ENCODE measurements at places on chromosomes 4 and X.

DNA sequence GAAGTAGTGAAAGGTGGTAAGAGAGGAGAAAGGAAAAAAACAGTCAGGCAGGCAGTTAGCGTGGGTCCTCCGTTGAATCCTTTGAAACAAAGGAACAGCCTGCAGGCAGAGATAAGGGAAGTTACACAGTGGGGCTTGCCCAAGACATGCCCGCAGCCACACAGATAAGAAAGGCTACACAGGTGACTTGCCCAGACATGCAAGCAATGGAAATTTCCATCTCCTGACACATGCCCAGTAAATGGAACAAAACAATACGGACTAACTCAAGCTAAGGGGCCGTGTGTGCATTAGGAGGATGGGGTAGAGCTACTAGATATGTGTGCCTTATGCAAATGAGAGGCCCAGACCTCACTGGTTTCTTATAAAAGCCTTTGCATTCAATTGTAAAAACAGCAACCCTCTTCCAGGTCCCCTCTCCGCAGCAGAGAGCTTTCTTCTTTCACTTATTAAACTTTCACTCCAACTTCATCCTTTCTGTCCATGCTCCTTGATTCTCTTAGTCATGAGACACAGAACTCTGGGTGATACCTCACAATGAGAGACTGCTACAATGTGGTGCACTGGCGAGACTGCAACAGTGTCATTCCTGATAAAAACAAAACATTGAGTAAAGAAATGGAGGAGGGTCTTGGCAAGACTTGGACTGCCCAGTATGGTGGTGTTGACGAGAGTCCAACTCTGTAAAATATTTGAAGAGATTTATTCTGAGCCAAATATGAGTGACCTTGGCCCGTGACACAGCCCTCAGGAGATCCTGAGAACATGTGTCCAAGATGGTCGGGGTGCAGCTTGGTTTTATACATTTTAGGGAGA, 997.4 kb upstream of the PRKX start:
- DNase-seq: no peak

DNA sequence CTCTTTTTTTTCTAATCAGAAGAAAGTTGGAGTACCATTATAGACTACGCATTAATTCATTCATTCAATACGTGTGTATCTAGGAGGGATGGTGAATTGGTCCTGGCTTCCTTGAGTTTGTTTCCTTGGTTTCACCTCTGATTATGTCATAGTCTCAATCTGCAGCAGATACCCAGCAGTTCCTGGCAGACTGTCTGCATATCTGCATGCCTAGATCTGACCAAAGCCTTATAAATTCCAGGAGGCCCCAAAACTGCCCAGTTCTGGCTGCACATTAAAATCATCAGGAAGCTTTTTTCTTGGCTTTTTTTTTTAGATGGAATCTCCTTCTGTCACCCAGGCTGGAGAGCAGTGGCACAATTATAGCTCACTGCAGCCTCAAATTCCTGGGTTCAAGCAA, 27.2 kb upstream of the SLC34A2 start:
- DNase-seq: no peak

DNA sequence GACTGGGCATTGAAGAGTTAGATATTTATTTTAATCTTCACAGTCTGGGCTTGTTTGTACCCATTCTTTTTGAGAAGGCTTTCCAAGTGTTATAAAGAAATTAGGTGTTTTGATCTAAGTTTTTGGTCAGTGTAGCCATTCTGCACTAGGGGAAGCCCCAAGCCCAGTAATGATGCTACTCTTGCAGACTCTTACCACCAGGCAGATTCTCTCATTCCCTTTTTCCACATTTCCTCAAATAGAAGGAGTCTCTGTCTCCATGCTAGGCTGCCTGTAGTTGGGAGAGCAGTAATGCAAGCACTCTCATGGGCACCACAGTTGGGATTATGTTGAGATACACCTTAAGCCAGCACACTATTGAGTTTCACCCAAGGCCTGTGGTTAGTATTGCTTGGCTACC, 21.5 kb downstream of the CDX4 start:
- no peak for DNase-seq

DNA sequence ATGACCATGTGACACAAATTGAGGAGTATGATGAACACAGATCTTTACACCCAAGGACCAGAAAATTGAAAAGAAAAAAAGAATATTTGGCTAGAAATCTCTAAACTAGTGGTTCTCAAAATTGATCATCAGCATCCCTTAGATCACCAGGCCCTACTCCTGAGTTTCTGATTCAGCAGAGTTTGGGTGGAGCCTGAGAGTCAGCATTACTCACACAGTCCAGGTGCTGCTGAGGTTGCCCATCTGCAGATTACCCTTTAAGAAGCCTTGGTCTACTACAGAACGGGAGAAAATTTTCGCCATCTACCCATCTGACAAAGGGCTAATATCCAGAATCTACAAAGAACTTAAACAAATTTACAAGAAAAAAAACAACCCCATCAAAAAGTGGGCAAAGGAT, 182.8 kb downstream of the MOSPD2 start:
- no peak for DNase-seq

DNA sequence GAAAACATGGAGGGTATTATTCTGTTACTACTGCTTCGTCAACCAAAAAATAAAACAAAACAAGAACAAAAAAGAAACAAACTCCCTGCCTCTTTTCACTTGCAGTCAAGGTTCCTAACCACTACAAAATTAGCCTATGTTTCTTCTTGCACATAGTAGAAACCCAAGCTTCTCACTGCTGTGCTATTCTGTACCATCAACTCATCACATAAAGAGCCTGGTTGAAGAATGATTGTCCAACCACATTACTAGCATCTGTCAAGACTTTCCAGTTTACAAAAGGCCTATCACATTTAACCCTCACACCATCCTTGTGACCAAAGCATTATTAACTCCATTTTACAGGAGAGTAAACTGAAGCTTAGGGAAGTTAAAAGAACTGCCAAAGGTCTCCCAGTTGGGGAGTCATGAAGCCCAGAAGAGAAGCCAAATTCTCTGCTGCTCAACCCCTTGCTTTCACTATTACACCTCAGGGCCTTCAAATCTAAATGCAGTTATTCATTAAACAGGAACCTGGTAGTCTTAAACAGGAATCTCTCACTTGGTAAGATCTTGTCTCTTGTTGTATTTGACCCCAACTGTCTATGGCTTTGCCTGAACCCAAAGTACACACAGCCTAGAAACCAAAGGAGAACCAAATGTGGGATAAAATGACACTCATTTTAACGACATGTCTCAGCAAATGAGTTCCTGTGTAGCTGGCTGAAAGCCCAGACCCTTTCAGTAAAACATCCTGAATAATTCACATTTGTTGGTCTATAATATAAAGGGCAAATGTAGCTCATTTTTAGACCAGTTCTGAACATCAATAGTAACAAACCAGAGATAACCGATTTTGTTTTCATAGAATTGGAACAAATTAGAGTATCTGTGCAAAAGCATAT, 8.6 kb downstream of the F9 start:
- peak; percentile 72 for DNase-seq

DNA sequence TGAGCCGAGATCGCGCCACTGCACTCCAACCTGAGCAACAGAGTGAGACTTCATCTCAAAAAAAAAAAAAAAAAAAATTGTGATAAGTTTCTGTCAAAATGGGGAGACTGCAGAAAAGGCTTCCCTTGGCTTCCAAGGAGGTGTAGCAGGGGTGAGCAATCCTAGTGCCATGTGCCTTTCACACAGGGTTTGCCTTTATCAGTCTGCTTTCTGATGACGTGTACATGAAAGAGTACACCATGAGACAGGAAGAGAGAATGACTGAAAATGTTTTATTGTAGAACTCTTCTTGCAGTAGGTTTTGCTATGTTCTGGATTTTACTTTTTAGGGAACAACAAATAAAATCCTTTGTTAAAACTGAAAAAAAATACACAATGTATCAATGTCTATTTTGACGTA, 23.4 kb upstream of the ZFP42 start:
- peak; percentile 10 for DNase-seq

- DNase-seq: no peak
These were observed 248.0 kb upstream of the ADAMTS3 start for GRCh38 chr4:72817012-72817411.

DNA sequence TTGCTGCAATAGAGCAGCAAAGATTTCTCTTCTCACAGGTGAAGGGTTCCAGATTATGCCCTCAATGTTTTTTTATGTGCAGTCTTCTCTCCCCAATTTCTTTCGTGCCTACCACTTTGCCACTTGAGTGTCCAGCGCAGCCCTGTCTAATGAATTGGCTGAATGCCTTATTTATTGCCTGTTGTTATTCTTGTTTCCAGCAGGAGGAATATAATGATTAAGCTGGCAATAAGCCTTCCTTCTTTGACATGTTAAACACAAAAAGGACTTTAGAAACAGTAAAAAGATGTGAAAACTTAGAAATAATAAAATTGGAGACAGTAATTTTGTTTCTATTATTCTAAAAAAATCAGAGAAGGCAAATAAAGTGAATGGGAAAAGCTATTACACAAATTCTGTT, 34.6 kb upstream of the FRAS1 start:
- DNase-seq: no peak

DNA sequence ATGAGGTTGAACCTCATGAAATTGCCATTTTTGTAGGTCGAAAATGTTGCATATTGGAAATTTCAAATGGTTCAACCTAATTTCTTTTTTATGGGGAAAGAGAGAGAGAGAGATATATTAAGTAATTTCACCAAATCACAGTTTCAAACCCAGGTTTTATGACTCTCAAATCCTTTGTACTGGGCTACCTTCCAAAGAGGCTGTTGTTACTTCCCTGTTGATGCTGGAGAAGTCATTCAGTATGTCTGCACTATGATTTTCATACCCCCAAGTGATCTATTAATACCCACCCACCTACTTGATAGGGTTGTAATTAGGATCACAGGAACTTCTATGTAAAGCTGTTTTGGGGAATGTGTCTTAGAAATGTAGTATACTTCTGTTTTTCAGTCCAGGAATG, 109.9 kb downstream of the ZNF330 start:
- no peak for DNase-seq

- no peak for DNase-seq
These were observed 66.1 kb downstream of the UGT2A3 start for GRCh38 chr4:68885545-68885944.

GRCh38 chr4:88985088-88985773, 71.8 kb downstream of the FAM13A start:
- DNase-seq: no peak

GRCh38 chr4:45693746-45694145, 430.1 kb downstream of the GABRG1 start:
- no peak for DNase-seq

GRCh38 chr4:115325836-115326235, 212.4 kb upstream of the NDST4 start:
- no peak for DNase-seq

DNA sequence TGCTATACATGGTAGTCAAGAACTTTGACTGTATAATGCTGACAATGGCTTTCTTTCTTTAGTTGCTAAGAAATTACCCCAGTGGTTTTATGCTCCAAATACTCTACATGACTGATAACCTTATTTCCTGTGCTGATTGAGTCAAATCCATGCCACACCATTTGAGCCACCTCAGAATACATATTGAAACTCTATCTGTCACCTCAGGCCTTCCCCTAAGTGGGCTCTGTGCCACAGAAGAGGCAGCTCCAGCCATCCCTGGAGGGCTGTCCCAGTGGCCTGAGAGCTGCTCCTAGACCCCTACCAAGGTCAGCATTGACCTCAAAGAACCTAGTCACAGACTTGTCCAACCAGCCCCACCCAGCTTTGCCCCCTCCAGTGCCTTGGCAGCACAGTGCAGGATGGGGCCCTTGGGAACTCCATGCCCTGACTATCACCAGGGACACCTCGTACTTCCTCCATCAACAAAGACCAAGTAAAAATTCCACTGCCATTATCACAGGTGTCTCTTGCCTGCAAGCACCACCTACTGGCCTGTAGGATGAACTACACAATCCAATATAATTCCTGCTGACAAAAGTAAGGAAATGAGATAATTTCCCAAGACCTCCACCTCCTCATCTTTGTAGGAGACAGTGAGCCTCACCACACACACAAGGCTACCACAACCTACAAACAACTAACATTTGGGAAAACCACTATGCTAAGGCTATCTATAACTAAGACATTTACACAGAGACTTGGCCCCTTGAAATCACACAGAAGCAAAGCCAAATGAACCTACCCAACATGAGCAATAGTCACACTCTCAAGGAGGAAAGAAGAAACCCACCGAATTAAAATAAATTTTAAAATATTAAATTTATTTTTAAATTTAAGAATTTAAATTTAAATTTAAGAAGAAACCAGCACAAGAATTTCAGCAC, 239.9 kb downstream of the NKX6-1 start:
- DNase-seq: peak; percentile 24

DNA sequence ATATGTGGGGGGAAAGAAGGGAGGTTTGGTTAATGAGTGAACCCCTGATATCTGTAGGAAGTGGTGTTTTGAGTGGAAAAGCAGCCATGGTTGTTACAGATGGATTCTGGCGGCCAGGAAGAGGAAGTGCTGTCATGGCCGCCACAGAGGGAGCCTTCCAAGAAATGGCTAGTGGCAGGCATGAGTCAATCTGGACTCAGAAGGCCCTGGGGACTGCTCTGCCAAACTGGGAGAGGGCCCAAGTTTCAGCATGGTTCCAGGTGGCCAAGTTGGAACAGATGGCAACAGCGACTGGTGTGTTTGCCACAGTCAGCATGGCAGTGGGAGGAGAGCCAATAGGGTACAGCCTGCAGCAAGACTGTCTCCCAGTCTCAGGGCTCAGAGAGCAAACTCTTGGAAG, 32.5 kb downstream of the ETDB start:
- DNase-seq: peak; percentile 14

DNA sequence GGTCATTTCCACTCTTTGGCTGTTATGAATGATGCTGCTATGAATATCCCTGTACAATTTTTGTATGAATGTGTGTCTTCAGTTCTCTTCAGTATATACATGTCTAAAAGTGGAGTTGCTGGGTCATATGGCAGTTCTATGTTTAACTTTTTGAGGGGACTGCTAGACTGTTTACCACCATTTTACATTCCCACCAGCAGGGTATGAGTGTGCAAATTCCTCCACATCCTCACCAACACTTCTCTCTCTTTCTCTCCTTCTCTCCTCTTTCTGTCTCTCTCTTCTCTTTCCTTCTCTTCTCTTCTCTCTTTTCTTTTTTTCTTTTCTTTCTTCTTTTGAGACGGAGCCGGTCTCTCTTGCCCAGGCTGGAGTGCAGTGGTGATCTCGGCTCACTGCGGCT, 7.8 kb downstream of the WWC2 start:
- DNase-seq: no peak

- DNase-seq: no peak
These were observed 3.5 kb upstream of the EDNRA start for GRCh38 chr4:147477439-147477838.

Data from A673 (cell line).